H1 (cell line): ENCODE measurements at places on chromosomes 7 and 10. TPM values are rescaled to one million over a fixed set of nuclear protein-coding genes. Genes with fewer than 3 reads are reported as not detected.

DNA sequence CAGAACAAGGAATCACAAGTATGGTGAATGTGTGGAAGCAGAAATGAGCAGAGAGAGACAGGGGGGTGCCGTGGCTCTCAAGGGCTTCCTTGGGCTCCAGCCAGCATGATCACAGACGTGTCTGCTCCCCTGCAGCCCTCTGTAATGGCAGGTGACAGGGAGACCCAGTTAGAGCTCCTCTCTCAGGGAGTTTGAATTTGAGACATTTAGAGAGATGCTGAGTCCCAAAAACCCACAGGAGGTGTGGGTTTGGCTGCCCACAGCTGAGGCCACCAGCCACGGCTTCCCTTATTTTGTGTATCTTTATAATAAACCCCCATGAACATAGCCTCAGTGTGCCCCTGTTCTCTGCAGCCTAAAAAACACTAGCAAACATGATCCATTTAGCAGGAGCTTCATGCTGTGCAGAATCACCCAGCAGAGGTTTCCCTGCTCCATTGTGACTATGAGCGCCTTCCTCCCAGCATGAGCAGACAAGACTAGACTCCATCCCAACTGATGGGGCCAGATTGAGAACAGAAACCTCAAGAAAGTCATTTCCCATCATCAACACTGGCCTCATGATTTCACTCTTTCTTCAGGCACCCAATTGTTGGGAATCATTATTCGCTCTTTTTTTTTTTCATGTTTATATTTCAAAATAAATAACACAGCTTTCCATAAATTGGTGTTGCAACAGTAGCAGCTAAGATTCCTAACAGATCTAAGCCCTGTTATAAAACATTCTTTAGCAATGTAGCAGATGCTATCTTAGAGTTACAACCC lies 13.4 kb downstream of the NOD1 start:
- no peak for DNase-seq

DNA sequence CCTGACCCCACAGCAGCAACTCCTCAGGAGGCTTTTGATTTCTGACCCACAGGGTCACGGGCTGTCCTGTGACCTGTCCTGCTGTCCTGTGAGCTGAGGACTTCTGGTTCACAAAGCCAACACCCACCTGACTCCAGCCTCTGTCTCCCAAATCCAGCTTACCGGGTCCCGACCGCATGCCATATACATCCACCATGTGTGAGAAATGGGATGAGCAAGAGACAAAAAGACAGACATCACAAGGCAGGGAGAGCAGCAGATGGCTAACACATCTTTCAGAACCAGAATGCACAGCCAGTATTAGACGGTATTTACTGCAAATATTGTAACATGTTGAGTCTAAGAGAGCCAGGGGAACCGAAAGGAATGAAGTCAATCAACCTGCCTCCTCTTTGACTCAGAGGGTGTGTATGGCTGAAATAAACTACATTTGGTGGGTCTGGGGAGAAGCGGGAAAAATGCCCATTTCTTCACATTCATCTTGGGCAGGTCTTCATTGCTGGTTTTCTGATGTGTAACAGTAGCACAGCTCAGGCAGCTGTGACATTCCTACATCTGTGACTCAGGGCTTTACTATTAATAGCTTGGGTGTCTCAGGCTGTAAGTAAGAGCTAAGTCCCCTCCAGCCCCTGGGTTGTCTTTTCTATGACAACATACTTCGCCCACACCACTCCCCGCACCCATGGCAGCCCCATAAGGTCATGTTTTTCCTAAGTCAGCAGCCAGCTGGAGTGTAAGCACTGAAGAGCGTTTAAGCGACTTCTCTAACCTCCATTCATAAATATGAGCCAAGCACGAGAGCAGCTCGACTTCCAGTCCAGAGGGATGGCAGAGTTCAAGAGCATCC lies 25.0 kb downstream of the ABLIM1 start:
- no peak for DNase-seq

DNA sequence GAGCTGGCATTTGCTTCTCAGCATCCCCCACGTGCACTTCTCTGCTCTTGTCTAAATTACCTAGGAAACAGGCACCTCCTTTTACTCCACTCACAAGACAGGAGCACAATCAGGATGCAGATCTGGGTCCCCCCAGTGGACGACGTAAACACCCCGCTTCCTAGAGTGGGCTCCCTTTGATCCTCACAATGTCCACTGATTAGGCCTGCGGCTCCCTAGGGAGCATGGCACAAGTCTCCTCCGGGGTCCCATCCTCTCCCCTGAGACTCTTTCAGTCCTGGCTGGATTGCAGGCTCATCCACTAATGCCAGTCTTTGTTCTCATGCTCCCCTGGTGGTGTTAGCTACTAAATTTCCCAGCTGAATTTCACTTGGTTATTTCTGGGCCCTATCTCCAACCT lies 98.3 kb downstream of the GLI3 start:
- DNase-seq, result peak; percentile 53

DNA sequence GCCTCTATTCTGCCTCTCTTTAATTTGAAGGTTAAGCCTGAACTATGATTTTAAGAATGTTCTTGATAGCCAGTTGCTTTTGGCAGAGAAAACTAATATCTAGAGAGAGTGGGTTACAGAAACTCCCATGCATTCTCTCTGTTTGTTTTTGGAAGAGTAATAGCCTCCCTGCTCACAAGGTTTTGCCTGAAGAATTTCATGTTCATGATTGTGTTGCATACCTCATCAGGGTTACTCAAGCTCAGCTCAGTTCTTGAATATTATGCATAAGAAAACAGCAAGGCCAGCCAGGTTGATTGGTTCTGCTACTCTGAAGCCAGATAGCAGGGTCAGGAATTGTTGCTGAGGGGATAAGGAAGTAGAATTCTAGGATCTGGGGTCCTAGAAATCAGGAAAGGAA lies 137.4 kb downstream of the MDFIC start:
- DNase-seq, result no peak

DNA sequence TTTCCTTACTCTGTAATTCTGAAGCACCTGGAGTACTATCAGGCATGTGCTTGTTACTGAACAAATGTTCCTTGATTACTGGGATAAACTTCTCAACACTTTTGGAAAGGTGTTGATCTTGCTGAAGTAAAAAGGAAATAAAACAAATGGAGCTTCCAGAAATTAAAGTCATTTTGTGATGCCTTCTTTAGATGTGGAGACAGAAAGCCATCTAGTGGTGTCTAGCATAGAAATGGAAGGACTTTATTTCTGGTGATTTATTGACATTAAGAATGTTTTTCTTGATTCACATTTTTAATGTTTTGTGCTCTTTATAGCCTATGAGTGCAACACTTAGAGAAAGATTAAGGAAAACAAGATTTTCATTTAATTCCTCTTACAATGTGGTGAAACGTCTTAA lies 1.4 kb downstream of the SFR1 start:
- DNase-seq, result no peak

- DNase-seq, result no peak
These were observed 23.5 kb downstream of the CH25H start for GRCh38 chr10:89183571-89183970.

GRCh38 chr7:25430200-25430931 lies 202.1 kb upstream of the NPVF start:
- no peak for DNase-seq

GRCh38 chr7:140242057-140243031 lies 65.6 kb upstream of the KDM7A start:
- DNase-seq, result no peak

DNA sequence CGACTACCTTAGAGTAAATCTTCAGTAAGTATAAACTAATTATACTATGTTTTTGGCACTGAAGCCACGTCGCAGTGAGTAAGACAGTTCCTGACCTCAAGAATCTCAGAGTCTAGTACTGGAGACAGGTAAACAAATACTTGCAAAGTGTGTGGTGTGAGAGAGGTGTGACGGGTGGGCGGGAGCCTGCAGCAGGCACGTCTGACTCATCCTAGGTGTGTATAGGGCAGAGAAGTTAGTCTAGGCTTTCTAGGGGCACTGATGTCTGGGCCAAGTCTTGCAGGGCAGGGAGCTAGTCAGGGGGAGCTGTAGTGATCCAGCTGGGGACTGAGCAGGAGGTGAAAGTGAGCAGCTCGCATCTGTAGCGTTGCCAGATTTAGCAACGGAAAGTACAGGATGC lies 35.9 kb upstream of the SFTPD start:
- DNase-seq, result no peak

GRCh38 chr10:21300551-21300950 lies 224.9 kb downstream of the SKIDA1 start:
- DNase-seq, result no peak

DNA sequence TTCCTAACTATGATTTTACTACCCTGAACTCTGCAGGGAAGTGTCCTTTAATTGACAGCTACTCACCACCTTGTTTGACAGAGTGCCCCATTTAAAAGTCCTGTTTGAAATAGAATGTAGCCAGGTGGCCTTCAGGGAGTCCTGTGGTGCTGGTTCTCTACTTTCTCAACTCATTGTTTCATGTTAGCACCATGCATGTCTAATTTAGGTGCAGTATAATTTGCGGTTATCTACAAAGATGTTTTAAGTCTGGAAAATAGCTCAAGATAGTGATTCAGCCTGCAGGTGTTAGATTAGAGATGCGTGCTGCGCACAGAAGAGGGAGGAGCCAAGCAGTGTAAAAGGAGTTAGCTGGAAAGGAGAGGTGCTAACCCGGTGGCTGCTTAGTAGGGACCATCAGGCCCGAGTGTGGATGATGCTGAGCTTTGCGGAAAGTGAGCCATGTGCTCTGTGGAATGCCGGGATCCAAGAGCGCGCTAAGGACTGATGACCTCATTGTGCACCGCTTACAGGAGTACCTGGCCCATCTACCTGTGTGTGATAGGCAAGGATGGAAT lies 1.2 kb downstream of the CCM2 start:
- no peak for DNase-seq

DNA sequence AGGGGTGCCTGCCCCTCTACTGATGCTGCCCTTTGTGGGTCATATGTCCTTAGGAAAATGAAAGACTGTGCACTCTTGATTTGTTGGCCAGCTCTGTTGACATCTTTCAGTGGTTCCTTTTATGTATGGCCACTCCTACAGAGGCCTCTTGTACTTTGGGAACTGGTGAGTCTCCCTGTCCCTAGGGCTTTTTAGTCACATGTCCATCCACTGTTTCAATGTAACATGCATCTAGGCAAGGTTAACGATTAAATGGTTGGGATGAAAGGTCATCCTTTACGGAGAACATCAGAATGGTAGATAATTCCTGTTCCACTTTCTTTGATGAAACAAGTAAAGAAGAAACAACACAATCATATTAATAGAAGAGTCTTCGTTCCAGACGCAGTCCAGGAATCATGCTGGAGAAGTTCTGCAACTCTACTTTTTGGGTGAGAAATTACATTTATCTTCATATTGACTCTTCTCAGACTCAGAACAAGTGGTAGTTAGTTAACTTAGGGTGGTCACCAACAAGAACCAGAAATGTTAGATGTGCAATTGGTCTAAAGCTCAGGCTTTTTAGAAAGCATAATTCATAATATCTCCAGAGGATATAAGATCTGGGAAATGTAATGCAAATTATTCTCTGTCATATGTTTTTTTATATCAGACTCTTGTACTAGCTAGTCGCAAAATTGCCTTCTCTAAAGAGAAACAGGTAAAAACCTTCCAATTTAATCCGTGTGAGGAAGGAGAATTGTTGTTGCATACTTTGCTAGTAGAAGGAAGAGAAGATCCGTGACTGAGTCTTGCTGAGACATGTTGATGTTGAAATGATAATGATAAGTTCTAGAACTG lies at the start of gene ABCC2:
Gene ABCC2 (plus strand): TSS at position 194 of the 840 bp plus-strand sequence. CDS start 205 bp downstream, at position 399.
- no peak for DNase-seq

DNA sequence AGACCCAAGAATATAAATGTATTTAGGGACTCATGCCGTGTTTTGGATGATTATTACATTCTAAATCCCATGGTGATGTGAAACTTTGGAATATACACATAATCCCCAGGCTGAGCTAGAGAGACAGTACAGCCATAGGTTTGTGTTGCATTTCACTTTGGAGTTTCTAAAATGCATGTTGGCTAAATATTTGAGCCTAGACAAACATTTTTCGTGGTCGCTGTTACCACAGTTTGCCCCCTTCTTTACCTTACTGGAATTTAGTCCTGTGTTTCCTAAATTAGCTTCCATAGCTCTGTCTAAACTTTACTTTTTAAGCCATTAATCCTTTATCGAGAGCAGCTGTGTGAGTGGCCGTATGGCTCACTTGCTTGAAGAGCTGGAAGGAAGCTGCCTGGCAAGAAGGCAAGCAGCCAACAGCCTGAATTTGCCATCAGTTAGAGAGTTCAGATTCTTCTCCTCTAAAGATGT lies 192.0 kb downstream of the BICC1 start:
- no peak for DNase-seq

GRCh38 chr7:47722126-47722525 lies 140.2 kb upstream of the TNS3 start:
- no peak for DNase-seq

DNA sequence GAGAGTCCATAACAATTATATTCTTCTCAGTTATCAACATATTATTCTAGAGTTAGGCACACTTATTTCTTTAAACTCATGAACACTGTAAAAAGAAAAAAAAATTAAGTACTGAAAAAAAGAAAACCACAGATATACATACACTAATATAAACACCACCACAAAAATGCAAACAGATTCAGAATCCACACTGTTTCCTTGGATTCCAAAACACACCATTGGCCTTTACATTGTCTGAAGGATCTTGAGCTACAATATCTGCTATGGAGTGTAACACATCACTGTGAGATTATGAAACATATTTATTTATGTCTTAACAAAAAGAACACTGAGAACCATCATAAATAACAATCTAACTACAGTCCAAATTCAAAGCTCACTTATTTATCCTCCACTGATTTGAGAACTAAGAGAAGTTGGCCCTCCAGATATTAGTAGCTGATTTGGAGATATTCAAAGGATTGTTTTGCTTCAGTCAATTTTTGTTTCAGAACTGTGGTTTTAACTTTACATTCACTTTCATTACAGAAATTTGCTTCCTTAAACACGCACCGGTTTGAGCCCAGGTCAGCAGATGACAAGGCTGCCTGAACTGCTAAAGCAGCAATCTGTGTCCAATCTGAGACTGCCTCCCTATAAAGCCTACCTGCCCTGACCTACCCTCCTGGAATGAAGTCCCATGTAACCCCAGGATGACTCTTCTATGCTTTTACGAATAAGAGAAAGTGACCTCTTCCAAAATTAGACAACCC lies 47.0 kb upstream of the CDK1 start:
- DNase-seq, result no peak

DNA sequence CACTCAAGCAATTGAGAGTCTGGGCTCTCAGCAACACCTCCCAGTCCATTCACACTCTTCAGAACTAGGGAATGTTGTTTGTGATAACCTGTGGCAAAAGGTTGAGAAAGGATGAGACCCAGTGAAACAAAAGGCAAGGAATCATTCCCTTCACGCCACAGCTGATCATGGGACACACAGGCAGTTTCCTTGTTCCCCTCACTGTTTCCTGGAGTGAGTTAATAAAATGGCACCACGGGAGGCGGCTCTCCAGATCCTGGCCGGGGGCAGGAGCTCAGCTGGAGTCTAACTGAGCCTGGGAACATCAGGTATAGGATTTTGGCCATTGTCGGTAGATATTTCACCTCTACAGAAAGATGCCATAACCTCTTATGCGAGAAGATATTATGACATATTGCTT lies 107.3 kb upstream of the FAM171A1 start:
- DNase-seq, result no peak

ARMS2 gene
- total RNA-seq, result not detected in 2 replicates

PRKAR2B gene
- total RNA-seq, result 35.1 and 37.0 TPM in 2 replicates
